ENCODE measurements at places on chromosomes 2 and 18.

GRCh38 chr2:170848587-170848986, 31.9 kb downstream of the GAD1 start:
- DNase-seq = no peak

GRCh38 chr2:225670111-225670974, 270.8 kb downstream of the NYAP2 start:
- DNase-seq = peak; percentile 43

- no peak for DNase-seq
Observed at GRCh38 chr18:34315591-34316352, 91.1 kb upstream of the NOL4 start.

DNA sequence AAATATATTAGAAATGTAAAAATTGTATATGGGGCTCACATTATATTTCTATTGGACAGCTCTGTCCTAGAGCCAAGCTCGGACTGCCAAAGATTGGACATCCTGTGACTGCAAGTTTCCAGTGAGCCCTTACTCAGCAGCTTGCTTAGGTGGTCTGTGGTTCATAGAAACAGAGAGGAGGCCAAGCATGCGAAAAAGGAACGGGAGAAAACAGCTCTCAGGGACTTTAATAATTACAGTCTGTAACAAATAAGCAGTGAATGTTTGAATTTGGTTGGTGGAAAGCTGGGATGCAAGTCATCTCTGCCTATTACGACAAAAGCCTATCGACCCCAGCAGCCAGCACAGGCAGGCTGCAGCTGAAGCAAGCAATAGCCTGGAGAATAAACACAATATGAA, 35.6 kb downstream of the WIPF1 start:
- peak; percentile 62 for DNase-seq

DNA sequence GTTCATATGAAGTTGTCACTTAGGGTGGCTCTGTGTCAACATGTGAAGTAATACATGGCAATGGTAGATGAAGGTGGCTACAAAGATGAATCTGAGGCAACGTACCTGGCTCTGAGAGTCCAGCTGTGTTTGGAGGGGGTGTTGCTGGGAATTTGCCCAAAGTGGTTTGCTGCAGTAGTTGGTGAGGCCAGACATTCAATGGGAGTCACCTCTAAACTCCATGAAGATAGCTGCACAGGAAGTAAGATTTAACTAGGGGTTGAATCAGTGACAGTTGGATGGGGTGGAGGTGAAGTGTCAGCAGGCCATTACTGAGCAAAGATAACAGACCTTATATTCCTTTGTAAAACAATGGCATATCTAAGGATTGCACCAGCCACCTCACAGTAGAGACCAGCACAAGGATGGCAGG, 71.8 kb downstream of the NUP35 start:
- DNase-seq = no peak

- no peak for DNase-seq
Observed at GRCh38 chr2:62375113-62375420, 130.9 kb downstream of the TMEM17 start.

GRCh38 chr2:213147538-213147937, 3.9 kb downstream of the IKZF2 start:
- no peak for DNase-seq

Measured in hindlimb muscle (tissue), 1 donor.